ENCODE measurements at places on chromosomes 7 and 10.
A peak's percentile ranks its signal among the peaks of the same experiment; 100 is the strongest.

- DNase-seq: no peak
Observed at GRCh38 chr10:49080071-49080470, 35.3 kb downstream of the VSTM4 start.

DNA sequence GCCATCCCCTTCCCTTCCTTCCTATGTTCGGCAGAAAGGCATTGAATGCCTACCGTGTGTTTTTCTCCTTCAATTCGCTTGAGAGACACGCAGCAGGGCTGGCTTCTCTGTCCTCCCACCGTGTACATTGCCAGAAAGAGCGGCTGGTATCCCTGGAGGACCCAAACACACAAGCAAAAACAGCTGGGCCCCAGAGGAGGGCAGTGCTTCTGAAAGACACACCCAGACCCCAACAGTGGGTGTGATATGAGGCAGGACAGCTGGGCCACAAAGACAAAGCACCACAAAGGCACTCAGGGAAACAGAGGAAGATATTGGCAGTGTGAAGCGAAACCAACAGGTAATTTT lies 133.1 kb upstream of the SH2B2 start:
- no peak for DNase-seq

GRCh38 chr10:15485027-15485426 lies 113.9 kb upstream of the FAM171A1 start:
- DNase-seq: no peak

DNA sequence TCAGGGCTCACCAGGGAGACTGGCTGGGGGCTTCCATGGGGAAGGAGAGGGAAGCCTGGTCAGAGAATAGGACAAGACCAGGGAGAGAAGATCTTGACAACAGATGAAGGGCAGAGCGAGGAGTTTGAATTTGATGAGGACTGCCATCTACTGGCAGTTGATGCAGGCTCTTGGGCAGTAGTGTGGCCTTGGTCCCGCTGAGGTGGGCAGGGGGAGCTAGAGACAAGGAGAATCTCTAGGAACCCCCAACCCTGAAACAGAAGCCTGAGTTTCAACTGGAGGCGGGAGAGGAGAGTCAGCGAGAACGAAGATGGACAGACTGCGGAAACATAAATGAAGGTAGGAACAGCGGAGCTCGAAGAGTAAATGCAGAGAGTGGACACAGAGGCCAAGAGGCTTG lies 81.0 kb downstream of the PPP1R3C start:
- peak; percentile 76 for DNase-seq

DNA sequence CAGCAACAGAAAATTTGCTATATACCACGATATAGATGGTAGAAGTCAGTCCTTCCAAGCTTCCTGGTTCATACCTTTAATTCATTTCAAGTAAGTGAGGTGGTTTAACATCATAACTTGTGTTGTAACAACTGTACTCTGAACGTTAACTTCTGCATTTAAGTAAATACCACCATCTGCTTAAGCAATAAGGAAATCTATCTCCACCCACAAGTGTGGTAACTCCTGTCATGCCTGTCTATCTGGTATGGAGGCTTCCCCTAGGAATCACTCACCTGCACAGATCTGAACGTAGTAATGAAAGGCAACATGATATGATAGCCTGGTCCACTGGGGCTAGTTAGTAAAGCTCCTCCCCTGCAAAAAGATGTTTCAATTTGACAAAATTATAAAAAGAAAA lies 2.3 kb downstream of the ERLIN1 start:
- DNase-seq: no peak

- DNase-seq: no peak
Observed at GRCh38 chr7:141624763-141625162, 73.6 kb downstream of the AGK start.

- DNase-seq: no peak
Observed at GRCh38 chr10:76514321-76514720, 1082.9 kb downstream of the LRMDA start.

All from SK-N-DZ (cell line).